Coronary artery (tissue), 2 donors: ENCODE measurements at places on chromosomes 5 and 9.

GRCh38 chr9:98323051-98323830, 67.8 kb upstream of the TBC1D2 start:
- DNase-seq = peak; percentile 57

GRCh38 chr5:39946356-39947045, 521.7 kb upstream of the DAB2 start:
- DNase-seq = no peak

DNA sequence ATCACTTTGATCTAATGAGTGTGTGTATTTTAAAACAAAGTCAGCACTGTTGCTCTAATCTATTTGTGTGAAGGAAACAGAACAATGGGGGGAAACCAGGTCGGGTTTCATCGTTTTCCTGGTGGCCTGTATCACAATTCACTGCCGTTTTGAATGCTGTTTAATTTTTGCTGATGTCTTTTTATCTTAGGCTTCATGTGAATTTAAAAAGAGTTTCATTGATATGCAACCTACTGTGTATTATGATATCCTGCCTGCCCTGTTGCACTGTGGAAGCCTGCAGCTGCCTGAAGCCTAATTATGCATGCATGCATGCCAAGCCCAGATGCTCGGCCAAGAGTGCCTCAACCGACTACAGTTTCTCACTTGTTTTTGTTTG, 307.5 kb downstream of the ZNF608 start:
- no peak for DNase-seq

DNA sequence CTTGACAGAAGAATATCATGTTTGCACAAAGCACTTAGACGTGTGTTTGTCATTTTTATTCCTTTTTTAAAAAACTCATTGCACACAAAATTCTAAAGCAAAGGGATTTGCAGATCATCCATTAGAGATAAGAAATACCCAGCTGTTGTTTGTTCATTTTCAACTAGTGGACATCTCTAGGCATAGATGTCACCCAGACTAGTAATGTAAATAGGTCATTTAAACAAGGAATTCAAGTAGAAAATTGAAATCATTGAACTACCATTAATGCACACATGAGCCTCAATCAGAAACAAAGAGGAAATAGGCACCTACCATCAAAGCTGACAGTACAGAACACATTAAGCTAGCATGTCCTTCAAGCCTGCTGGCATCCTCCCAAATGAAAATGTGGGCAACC, 107.3 kb downstream of the OR2K2 start:
- DNase-seq = no peak

- DNase-seq = no peak
These were observed 35.6 kb downstream of the RASEF start for GRCh38 chr9:83027153-83027891.

DNA sequence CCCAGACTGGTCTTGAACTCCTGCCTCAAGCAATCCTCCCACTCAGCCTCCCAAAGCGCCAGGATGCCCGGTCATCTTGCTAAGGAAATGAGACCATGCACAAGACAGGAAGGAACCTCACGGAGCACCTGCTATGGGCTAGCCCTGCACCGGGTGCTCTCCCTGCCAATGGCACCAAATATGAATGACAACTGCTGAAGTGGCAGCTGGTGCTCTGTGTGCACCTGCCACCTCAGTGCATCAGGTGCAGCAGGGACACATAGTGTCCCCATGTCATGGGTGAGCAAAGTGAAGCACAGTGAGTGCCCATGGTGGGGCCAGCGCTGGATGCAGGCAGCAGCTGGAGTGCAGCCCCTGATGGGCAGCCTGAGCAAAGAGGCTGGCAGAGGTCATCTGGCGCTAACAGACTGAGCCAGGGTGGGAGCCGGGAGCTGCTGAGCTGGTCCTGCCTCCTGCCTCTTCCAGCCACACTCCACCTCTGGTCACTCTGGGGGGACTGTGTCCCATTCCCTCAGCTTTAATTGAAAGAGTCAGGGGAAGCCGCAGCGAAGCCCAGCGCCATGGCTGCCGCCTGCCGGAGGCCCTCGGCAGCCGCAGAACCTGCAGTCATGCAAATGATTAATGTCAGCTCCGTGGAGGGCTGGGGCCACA, 46.4 kb downstream of the BARX1 start:
- DNase-seq = no peak

GRCh38 chr9:114414346-114414745, 26.6 kb upstream of the AKNA start:
- DNase-seq = no peak

- DNase-seq = no peak
These were observed 190.7 kb upstream of the TAS2R1 start for GRCh38 chr5:9820691-9821449.

DNA sequence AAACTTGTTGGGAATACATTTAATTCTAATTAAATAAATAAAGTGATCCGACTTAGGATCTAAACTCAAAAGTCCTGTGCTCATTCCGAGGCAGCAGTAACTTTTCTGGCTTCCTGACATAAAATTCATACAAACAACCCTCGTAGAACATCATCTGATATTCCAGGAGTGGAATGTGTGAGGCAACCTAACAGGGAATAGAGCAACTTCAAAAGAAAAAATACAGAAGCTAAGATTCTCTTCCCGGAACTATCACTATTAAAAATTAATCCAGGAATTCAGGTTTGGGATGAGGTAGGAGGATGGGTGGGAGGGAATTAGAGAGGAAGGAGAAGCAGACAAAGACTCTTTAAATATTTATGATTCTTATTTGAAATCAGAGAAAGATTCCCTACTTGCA, 32.9 kb upstream of the TRIO start:
- no peak for DNase-seq

DNA sequence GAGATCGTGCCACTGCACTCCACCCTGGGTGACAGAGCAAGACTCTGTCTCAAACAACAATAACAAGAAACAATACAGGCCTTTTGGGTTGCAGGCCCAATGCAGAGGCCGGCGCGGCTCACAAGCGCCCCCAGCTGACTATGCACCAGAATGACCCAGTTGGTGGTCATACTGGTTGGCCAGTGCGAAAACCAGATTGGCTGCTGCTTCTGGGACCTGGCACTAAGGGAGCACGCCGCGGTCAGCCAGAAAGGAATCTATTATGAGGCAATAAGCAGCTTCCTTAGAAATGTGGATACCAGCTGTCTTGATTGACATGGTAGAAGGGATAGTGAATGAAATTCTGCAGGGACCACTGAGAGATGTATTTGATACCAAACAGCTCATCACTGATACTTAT, 35.0 kb downstream of the RANBP17 start:
- no peak for DNase-seq
